ENCODE measurements at places on chromosomes 12 and 14.

DNA sequence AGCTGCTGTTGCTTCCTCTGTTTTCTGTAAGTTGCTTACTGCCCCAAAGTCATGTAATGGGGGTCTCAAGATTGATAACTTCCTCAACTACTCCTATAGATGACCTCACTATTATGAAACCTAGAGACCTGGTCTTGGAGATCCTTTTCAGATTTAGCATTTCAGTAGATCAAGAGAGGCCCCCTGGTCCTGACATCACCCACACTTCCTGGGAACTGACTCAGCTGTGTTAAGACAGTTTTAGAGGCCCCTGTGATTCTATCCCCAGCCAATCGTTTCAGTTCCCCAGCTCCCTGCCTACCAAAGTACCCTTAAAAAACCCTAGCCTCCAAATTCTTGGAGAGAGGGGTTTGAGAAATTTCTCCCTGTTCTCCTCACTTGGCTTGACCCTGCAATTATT is 9.2 kb upstream of the ARG2 start:
- DNase-seq: no peak

- DNase-seq: no peak
These were observed 2.0 kb downstream of the ESYT1 start for GRCh38 chr12:56129942-56130495.

- no peak for DNase-seq
These were observed 6.6 kb downstream of the MAX start for GRCh38 chr14:65095633-65096205.

DNA sequence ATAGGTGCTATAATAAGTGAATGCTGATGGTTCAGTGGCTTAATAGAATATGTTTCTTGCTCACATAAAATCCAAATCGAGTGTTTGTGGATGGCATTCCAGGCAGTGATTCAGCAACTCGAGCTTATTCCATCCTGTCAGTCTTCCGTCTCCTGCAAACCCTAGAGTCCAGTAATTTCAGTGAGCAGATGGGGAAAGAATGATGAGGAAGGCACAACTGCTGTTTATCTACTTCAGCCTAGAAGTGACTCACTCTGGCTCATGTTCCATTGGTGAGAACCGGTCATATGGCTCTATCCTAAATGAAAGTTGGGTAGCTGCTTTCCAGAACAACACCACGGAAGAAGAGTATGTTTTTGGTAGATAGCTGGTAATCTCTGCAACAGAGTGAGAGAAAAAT is 421.8 kb upstream of the PDE3A start:
- DNase-seq: no peak
